ENCODE measurements at places on chromosomes 4 and X.

GRCh38 chr4:152240232-152240631 lies 295.7 kb downstream of the FBXW7 start:
- DNase-seq, result no peak

- DNase-seq, result no peak
Observed at GRCh38 chr4:152785639-152786615, 6.2 kb downstream of the ARFIP1 start.

GRCh38 chr4:70893790-70894189 lies 8.4 kb upstream of the MOB1B start:
- no peak for DNase-seq

GRCh38 chrX:118974908-118975671 lies 672 bp downstream of the LONRF3 start:
- DNase-seq, result peak; percentile 28

DNA sequence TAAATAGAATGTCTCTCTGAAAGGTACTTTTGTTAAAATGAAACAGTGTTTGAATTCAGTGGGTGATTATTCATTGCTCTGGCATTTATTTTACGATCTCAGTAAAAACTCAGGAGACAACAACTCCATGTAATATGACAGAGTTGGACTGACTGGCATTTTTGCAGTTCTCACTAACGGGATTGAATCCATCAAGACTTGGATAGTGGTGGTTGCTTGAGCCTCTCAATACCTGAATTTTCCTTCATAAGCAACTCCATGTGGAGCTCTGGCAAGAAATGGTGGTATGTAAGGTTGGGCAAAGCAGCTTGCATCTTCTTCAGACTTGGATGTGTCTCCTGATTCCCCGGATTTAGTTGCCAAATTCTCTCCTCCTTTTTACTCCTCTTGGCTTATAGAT lies 72.7 kb downstream of the FRMPD4 start:
- no peak for DNase-seq

- DNase-seq, result no peak
Observed at GRCh38 chr4:81180916-81181315, 34.1 kb downstream of the PRKG2 start.

DNA sequence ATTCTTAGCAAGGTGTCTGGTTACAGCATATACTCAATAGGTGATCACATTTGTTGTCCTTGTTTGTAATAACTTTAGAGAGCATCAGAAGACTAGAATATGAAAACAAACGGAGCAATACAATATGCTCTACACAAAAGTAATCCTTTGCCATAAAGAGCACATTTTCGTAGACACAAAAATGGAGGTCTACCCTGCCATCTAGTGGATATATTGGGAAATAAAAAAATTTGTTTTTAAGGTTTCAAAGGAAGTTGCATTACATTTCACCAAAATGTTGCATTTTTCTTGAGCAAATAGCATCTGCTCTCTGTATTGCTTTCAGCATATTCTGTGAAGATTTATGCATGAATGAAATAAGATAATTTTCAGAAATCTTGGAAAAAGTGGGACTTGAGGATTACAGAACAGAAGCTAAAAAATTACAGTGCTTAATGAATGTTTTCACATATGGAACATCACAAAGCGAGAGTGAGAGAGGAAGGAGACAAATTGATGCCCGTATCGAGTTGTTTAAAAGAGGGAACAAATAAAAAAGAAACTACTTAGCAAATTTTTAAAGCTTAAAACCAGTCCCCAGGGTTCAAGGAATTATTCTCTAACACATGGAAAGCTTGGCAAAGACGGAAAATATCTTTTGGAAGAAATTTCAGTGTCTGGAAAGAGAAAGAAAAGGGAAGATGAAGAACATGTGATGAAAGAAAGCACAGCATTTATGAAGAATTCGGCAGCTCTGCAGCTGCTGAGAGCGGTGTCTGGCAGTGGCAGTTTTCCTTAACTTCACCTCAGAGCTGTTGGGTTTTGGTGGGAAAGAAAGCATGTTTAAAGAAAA lies 390.1 kb downstream of the ANKRD50 start:
- DNase-seq, result peak; percentile 8

- no peak for DNase-seq
Observed at GRCh38 chr4:112189754-112190153, 41.8 kb upstream of the AP1AR start.

All from NCI-H1694 treated with DMSO at 0.1 percent for 48 hours (cell line).